ENCODE measurements at places on chromosomes 5 and 9.

GRCh38 chr9:93436218-93436617 is 15.3 kb upstream of the FAM120A start:
- no peak for DNase-seq

DNA sequence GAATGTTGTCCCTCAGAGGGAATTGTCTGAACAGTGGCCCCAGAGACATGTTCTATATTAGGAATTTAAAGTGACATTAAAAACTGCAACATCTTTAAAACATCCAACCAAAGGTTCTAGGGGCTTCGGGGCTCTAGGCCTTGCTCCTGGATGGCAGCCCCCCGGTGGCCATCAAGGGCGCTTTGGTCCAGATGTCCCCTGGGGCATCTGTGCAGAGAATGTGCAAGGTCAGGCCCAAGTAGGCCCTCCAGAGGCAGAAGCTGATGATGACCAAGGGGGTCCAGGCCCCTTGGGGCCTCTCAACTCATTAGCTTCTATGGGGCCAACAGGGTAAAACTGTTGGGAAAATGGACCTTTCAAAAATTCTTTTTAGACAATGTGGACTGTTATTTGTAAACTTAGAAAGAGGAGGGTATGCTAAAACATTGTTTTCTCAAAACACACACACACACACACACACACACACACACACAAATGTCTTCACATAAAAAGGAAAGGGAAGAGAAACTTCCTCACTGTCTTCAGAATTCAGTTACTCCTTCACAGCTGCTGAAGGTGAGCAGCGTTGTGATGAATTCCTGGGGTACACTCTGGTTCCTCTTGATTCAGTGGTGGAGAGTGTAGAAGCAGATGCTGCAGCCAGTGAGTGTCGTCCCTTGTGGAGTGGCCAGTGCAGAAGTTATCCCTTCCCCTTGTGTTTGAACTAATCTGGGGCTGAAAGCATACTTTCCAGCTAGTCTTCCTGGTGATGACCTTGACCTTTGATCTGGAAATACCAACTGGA is 125.2 kb downstream of the WDR41 start:
- DNase-seq = no peak

DNA sequence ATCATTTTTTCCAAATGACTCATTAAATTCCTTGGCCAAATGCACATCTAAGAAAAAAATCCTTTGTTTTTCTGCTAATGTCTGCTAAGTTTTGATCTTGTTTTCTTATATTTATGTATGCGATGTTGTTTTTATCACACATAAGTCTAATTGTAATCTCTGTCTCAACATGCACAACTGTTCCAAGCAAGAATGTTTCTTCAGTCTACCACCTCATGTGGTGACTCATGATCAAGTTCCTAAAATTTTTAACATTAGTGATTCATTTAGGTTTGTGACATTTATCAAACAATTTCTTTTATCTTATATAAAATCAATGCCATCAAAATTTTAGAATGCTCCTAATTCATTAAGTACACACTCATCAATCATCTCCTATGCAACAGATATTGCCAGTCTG is 763.9 kb upstream of the FAM174A start:
- no peak for DNase-seq

DNA sequence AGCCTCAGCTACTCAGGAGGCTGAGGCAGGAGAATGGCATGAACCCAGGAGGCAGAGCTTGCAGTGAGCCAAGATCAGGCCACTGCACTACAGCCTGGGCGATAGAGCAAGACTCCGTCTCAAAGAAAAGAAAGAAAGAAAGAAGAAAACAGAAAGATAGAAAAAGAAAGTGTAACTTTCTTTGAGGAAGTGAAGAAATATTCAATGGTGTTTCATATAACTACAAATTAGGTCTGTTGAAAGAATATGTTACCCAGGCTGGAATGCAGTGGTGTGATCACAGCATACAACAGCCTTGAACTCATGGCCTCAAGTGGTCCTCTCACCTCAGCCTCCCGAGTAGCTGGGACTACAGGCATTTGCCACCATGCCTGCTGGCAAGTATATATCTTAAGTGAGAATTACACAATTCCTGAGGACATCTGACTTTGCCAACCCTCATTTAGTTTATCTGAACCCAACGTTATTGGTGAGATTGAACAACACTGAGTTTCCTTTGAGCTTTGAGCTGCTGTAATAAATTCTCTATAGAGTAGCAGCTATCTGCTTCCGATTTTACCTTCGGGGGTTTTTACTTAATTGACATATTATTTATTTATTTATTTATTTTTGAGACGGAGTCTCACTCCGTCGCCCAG is 2.0 kb upstream of the FAF2 start:
- DNase-seq = no peak

GRCh38 chr5:137032929-137033328 is 466.2 kb downstream of the SPOCK1 start:
- DNase-seq = no peak

DNA sequence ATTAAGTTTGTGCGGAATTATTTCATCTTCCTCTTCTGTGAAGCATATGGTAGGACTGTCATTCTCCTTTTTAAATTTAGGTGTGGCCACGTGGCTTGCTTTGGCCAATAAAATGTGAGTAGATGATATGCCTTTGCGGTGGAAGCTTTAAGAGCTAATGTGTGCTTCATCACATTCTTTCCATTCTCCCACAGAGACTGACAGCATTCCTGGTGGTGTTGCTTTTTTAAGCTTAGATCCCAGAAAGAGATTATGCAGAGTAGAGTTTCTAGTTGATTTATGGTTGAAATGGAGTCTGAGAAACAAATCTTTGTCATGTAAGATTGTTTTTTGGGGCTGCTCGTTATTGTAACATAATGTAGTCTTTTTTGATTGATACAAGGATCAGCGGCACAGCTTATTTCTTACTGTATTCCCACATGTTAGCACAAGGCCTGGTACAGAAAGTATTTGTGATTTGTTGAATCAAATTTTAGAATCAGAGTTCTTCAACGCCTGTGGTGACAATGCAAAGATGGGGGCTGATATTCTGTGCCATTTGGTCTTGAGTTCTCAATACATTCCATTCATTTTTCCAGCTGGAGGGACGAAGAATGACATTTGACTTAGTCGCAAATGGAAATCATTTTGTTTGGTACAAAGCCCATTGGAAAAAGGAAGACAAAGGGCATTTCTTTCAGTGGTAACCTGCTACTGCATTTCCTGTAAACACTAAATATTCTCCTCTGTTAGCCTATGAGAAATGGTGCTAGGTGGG is 209.9 kb upstream of the VLDLR start:
- no peak for DNase-seq

DNA sequence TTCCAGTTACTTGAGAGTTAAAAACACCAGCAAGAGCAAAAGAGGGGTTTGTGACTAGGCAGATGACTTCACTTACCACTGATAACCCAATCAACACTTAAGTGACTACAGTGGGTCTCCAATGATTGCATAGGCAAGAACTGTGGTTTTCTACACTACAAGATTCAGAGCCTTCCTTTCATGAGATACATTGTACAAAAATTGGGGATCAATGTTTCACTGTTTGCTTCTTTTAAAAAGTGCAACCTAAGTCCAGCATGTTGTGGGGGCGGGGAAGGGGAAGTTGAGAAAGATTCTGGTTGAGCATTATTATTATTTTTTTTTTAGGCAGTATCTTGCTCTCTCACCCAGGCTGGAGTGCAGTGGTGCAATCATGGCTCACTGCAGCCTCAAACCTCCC is 3.6 kb downstream of the IQGAP2 start:
- DNase-seq = no peak

DNA sequence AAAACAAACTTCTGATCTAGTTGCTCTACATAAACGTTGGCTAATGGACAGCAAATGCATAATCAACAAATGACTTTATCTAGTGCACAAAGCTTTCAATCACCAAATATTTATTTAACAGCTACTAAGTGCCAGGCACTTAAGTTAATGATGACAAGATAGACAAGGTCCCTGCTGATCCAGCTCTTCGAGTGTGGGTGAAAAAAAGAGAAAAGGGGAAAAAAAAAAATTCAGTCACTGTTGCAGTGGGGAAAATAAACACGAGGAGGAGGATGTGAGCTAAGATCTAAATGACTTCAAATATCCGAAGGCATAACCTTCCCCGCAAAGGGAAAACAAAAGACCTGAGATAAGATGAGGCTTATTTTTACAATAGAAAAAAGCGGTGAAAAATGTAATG is 9.6 kb downstream of the PSIP1 start:
- no peak for DNase-seq

DNA sequence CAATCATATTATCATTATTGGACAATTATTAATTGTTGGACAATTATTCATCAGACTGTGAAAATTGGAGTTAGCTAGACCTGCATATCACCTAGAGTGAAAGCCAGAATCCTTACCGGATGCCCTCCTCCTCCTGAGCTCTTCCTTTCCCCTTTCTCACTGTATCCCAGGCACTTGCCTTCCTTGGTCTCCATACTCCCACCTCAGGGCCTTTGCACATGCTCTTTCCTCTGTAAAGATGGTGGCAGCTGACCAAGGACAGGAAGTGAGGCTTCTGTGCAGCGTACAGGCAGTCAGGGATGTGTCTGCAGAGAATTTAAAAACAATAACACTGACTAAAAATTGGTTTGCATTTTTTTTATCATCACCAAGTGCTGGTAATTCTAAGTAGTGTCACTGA is 15.5 kb upstream of the FAM193B start:
- DNase-seq = no peak

GRCh38 chr5:151110122-151110681 is 29.4 kb upstream of the TNIP1 start:
- no peak for DNase-seq

DNA sequence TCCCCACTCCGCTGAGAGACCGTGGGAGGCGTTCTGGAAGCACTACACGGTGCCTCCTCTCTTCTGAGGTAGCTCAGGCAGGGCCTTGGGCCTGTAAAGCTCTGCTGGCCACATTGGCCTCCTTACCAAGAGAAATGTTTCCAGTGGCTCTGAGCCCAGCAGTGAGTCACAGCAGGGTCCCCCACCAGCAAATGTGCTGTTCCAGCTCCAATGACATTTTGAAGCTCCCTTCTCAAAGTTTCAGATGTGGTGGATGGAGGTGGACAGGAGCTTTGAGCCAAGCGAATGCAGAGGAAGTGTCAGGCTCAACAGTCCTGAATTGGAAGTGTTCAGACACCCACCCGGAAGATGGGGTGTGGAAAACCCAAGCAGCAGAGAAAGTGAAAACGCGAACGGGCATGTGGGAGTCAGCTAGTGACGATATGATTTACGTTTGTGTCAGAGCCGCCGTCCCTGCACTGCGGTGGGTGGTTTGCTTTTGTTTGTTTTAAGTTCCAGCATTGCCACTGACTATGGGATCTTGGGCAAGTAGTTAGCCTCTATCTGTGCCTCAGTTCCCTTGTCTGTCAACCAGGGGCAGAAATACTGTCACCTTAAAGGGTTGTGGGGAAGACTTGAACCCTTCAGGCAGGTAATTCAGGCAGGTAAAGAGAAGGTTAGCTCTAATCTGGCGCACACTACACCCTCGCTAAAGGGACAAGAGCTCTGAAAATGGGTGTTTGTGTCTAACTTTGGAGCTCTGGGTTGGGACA is 38.2 kb downstream of the C5orf15 start:
- DNase-seq = peak; percentile 21

GRCh38 chr5:175001876-175002645 is 277.7 kb downstream of the MSX2 start:
- no peak for DNase-seq

GRCh38 chr9:32941701-32942100 is 59.7 kb downstream of the APTX start:
- no peak for DNase-seq

- DNase-seq = no peak
These were observed 61.0 kb upstream of the TEX48 start for GRCh38 chr9:114742947-114743346.

DNA sequence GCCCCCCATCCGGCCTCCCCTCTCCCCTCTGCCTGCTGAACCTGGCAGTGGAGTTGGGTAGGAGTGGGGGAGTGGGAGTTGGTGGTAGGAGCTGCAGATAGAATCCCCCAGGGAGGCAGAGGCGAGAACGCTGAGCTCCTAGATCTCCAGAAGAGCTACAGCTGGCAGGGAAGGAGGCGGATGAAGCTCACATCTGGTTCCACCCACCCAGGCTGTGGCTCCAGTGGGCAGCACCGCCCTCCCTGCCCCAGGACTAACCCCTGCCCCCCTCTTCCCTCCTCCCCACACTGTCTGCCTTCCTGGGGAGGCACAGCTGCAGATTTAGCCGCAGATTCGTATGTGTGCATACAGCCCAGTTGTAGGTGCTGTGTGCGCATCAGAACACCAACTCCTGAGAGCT is 34.2 kb downstream of the C9orf50 start:
- no peak for DNase-seq

DNA sequence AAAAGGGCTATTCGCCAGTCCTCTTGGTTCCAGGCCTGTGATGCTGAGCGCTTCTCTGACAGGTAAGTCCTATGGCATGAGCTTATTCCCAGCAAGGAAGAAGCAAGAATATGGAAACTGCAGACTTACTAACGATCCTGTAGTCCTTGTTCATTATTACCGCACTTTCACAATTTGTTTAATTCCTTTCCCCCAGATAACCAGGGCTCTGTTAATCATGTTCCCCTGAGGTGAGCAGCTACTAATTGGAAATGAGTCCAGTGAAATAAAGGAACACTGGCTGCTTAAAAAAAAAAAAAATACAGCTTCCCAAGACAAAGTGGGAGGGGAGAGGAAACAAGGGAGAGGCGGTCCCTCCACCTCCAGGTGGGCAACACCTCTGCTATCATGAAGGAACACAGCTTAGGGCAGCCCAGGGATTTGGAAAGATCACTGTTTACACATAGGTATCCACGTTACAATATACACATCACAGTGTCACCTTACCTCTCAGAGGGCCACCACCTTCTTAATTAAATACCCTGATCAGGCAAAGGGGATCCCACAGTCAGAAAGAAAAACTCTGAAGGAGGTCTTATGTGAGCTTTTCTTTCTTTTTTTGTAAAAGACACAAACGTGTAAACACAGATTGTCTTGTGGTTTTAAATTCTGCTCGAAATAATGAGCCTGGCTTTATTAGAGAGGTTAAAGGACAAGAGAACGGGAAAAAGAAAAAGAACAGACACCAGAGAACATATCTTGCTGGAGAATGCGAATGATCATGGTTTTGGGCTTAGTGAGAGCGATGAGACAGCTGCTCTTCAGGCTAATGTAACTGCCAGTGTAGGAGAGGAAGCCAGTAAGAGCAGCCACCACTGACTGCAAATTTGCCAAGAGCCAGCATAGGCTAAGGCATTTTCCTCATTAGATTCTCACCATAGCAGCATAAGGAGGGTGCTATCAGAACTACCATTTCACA is 258.6 kb downstream of the CRB2 start:
- no peak for DNase-seq

GRCh38 chr5:99815-100214 is 7.8 kb downstream of the PLEKHG4B start:
- DNase-seq = no peak

GRCh38 chr5:78235289-78235688 is 59.2 kb downstream of the AP3B1 start:
- no peak for DNase-seq

- DNase-seq = no peak
These were observed 404.7 kb upstream of the DAB2 start for GRCh38 chr5:39829441-39829840.
